ENCODE measurements at places on chromosomes 13 and 19.

- DNase-seq, result peak; percentile 81
These were observed 3.3 kb downstream of the CFD start for GRCh38 chr19:862581-863314.

DNA sequence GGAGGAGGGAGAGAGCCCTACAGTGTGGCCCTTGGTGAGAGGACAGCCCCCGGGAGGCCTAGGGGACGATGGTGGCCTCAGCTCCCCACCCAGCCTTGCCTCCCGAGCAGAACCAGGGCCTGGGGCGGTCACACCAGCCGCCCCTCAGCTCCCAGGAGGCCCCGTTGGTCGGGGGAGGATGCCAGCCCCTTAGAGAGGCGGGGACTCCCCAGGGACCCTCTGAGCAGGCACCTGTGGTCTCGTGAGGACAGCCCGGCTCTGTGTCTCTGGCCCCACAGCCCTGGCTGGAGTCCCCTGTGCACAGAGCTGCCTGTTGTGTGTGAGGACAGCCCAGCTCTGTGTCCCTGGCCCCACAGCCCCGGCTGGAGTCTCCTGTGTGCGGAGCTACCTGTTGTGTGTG, 158.8 kb downstream of the KDM4B start:
- DNase-seq, result no peak

DNA sequence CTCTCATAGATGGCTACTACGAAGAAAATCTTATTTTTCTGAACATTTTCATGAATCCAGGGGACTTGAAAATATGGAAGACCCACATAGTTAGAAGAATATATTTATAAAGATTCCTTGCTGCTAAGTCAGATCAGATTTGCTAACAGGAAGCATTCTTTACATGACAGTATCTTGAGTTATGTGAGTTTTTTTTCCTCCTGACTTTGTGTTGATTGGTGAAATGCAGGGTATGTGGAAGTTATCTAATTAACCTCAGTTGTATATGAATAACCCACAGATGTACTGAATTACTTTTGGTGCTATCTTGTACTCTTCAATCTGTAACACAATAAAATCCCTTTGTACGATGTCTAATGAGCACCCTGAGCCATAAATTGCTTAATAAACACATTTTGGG, 53.8 kb downstream of the ESD start:
- no peak for DNase-seq

GRCh38 chr19:55641426-55642152, 787 bp downstream of the ZNF580 start:
- peak; percentile 39 for DNase-seq

DNA sequence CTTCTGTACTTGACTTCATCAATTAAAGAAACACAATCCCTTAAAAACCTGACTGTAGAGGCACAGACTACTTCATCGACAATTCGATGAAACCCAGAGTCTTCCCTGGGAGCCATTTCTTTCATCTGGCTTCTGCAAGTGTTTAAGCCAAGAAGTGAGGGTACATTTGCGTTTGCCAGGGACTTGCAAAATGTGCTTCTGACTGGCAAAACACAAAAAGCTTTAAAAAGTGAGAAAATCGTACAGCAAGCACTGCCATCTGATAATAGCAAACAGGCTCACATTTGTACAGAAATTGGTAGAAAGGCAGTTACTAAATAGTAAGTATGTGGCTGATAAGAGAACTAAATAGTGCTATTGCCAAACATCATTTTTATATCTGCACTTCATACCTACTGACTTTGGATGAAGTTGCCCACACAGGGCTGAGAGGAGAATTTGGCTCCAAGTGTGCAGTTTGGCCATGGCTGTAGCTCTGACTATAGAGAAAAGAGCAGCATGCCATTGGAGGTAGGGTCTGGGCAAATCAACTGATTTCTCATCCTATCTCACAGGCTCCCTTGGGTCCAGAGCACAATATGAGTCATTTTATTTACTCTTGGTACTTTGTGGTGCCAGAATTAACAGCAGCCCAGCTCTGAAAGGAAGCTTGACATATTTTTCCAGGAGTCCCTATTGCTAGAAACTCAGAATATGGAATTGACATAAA, 358.1 kb downstream of the OXGR1 start:
- DNase-seq, result no peak

DNA sequence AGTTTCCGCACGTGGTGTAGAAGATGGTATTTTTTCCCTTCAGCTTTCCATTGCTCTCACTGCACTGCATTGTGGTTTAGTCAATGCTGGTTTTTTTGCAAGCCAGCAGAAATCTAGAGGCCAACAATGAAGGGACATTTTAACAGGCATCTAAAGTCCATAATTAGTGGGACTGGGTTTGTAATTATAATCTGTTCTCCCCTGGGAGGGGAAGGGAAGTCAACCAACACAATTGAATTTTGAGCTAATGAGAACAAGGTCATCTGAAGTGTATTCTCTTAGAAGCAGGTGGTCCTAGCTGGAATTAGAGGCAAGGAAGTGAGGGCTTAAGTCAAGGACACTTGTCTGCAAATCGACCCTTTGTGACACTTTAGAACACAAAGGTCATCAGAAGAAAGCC, 156.4 kb downstream of the MYO16 start:
- no peak for DNase-seq

- no peak for DNase-seq
These were observed 41.8 kb upstream of the NBEA start for GRCh38 chr13:34900288-34900739.

GRCh38 chr13:110280231-110280813, 26.6 kb downstream of the COL4A1 start:
- no peak for DNase-seq

- DNase-seq, result no peak
These were observed 32.9 kb upstream of the SLC7A9 start for GRCh38 chr19:32902448-32902847.

DNA sequence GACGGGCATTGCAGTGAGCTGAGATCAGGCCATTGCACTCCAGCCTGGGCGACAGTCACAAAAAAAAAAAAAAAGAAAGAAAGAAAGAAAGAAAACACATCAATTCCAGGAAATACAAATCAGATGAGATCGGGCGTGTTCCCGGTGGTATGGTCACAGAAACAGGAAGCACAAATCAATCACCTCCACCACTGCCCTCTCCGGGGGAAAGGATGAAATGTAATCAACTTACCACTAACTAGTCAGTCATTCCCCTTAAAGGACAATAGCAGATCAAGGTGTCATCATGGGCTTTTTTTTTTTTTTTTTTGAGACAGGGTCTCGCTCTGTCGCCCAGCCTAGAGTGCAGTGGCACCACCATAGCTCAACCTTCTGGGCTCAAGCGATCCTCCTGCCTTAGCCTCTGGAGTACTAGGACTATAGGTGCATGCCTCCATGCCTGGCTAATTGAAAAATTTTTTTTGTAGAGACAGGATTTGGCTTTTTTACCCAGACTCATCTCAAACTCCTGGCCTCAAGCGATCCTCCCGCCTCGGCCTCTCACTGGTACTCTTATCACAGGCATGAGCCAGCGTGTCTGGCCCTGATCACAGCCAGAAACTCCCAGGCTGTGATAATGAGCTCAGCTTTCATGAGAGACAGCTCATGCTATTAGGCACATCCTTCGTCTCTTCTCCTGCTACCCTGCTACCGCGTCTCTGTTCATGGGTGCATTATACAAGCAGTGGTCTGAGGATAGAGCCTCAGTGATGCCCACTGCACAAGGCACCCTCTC, 6.8 kb upstream of the DPRX start:
- DNase-seq, result no peak

DNA sequence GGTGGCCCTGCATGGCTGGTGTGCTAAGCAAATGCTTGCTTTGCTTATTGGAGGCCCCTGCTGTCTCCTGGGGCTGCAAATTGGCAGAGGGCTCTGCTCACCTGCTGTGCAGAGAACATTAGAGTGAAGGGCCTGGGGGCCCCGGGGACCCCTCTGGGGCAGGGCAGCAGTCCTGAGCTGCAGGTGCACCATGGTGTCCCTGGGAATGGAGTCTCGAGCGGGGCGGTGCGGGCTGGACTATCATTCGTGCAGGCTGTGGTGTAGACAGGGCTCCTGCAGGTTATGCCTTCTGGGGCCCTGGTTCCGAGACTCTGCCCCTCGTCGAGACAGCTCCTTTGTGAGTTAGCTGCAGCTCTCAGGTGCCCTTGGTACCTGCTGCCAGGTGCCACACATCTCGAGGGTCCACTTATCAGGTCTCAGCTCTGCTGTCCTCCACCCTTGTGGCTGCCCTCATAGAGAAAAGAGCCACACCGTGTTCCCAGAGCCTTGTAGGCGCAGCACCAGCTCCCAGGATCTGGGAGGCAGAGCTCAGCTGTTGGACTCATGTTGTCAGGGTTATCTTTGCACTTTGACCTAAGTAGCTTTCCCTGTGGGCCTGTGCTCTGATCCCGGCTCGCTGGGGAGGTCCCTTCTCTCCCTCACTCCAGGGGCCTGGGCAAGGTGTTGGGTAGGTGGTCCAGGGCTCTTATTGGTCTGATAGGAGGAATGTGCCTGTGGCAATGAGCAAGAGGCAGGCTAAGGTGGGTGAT, 58.0 kb upstream of the ZNF536 start:
- no peak for DNase-seq

DNA sequence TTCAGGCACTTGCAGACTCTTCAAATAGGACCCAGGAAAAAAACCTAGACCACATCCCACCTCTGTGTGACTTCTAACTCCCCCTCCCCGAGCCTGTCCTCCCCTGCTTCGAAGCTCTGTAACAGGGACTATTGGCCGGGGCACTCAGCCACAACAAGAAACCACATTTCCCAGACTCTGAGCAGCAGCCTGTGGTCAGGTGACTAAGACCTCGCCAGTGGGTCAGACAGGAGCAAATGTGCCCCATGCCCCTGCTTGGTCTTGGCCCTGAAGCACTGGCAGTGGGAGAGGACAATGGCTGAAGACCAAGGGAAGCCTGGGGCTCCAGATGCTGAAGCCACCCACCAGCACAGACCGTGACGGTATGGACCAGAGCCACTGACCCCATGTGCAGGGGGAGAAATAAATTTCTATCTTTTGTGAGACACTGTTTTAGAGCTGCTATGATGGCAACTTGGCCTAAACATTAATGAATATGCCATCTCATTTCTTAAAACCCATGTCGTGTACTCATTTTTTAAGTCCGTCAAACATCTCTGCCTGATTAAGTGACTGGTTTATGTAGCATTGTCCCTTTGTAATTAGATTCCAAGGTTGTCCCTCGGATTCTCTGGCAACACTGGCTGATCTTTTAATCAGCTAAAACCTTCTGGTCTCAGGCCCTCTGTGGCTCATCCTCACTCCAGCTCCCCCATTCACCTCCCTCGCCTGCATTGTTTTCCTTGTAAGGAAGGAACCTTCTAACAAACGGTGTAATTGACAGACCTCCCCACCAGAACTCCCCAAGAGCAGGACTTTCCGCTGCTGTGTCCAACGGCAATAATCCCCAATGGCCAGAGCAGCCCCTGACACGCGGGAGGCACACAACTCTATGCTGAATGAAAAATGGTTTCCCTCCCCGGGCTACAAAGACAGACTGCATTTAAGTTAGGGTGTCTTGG, 98.4 kb downstream of the STK24 start:
- peak; percentile 29 for DNase-seq

GRCh38 chr19:8105471-8105870, 43.9 kb downstream of the FBN3 start:
- no peak for DNase-seq

- no peak for DNase-seq
These were observed 175.7 kb downstream of the URI1 start for GRCh38 chr19:30117636-30118145.

DNA sequence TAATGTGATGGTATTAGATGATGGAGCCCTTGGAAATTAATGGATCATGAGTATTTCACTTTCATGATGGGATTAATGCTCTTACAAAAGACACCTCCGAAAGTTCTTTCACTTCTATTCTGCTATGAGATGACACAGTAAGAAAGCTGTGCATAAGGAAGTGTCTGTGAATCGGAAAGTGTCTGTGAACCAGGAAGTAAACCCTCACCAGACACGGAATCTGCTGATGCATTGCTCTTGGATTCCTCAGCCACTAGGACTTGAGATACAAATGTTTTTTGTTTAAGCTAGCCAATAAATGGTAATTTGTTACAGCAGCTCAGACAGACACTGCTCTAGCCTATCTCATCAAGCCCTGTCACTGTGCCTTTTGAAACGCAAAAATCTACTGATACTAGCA, 440.4 kb upstream of the PRR20A start:
- DNase-seq, result no peak

- DNase-seq, result no peak
These were observed 12.2 kb upstream of the MLLT1 start for GRCh38 chr19:6292006-6292405.

DNA sequence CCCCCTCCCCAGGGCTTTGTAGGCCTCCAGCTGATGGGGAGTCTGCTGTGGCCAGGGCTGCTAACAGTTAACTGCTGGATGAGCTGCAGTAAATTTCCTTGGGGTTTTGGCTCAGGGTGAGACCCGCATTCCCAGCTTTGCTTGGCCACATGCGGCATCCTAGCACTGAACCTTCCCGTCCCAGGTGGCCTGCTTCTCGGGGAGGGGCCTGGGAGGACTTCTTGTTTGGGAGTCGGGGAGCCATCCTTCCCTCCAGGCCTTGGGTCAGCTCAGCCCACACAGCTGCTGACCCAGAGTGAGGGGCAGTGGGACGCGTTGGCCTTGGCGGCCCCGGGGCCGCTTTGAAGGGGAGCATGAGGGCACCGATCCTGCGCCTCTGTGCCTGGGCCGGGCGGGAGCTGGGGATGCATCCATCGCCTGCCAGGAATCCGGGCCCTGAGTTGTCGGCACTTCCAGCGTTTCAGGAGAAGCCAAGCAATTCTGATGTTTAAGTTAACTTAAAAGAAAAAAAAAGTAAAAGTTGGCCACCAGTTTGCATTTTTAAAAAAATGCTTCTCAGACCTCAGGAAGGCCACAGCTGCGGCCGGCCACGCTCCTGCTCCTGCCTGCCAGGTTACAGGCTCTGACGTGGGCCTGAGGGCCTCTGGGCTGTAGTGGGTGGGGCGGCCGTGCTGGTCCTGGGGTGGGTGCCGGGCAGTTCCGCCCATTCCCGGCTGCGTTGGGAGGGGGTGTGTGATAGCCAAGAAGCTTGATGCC, 27.7 kb downstream of the CRTC1 start:
- no peak for DNase-seq

GRCh38 chr13:28792992-28793391, 27.1 kb upstream of the MTUS2 start:
- DNase-seq, result no peak

- DNase-seq, result no peak
These were observed 18.3 kb downstream of the ZIC5 start for GRCh38 chr13:99953138-99953755.

DNA sequence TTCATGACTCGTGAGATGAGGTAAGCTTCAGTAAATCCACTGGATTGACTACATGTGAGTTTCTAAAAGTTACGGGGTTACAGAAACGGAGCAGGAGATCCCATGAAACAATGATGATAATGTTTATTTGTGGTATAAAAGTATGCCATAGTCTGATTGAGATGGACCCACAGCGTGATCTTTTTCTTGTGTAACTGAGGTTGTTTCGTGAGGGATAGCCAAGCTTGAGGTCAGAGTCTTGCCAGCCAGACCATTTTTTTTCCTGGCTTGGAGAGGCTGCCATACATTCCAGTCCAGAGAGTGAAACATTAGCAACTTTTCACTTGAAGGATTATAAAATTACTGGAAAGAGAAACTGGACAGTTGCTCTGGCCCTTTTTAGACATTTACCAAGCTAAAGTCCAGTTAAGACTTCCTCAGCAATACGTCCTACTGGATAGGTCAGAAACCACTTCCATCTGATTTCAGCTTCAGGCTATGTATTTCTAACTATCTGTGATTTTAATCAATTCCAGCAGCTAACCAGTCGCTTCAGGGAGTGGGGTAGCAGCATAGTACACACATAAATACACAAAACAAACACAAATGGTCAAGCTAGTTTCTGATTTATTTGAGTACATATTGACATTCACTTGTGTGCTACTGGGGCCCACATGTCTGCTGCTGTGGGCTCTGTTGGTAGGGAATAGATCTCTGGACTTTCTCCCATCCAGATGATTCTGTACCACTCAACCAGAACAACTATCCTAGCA, 194.6 kb downstream of the POSTN start:
- no peak for DNase-seq
